SHP77 (cell line): ENCODE measurements at places on chromosomes 13 and 19.

DNA sequence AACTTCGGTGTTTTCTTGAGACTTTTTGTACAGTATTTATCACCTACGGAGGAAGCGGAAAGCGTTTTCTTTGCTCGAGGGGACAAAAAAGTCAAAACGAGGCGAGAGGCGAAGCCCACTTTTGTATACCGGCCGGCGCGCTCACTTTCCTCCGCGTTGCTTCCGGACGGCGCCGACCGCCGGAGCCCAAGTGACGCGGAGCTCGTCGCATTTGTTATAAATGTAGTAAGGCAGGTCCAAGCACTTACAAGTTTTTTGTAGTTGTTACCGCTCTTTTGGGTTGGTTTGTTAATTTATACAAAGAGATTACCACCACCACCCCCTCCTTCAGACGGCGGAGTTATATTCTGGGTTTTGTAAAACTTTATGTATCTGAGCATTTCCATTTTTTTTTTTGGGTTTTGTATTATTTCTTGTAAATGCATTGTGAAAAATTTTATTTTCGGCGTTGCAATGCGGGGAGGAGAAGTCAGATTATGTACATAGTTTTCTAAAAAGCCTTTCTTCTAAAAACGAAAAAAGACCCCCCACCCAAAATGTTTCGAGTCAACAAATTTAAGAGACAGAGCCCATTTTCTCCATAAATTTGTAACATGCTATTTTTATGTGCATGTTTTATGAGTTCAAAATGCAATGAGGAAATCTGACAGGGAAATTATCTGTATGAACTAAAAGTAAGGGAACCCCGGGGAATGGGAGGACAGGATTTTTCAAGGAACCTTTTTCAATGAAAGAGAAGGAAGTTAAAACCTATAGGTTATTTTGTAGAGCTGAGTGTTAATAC lies 2.3 kb downstream of the SOX1 start:
- DNase-seq: no peak

DNA sequence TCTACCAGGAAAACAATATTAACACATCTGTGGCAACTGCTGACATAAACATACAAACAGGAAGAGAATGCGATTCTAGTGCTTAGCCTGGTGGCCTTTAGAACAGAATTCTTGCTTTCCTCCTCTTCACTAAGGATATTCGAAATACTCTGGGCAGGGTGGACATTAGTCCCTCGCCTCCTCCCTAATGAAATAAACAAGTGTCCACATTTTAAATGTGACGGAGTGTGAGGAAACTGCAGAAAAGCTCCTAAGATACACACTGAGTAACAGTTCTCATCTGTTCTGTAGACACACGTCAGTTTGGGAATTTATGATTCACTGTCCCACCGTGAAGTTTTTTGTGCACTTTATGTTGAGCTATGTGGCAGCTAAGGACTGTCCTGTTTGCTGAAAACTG lies 639 bp downstream of the STARD13 start:
- DNase-seq: no peak

DNA sequence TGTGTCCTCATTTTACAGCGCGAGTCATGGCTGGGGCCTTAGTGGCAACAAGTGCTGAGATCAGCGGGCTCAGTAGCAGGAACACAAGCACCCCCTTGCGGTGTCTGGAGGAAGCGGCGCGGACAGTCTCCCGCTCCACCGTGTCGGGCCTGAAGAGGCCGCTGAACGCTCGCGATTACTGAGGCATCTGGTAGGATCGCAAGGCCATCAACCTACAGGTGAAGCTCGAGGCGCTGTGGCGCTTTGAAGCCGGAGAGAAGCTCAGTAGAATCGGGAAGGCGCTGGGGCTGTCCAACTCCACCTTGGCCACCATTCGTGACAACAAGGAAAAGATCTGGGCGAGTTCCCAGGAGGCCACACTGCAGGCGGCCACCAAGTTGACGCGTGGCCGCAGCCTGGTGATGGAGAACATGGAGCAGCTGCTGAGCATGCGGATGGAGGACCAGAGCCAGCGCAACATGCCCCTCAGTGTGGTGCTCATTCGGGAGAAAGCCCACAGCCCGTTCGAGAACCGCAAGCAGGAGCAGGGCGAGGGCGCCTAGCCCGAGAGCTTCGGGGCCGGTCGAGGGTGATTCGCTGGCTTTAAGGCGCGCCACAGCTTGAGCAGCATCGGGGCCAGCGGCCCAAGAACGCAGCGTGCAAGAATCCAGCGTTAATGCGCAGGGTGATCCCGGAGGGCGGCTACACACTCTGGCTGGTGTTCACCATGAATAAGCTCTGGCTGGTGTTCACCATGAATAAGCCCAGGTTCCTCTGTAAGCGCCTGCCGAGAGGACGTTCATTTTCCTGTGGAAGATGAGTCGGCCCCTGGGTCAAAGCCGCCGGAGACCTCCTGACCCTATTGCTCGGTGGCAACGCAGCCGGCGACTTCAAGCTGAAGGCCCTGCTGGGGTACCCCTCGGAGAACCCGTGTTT lies 8.3 kb upstream of the MZF1 start:
- DNase-seq: no peak

DNA sequence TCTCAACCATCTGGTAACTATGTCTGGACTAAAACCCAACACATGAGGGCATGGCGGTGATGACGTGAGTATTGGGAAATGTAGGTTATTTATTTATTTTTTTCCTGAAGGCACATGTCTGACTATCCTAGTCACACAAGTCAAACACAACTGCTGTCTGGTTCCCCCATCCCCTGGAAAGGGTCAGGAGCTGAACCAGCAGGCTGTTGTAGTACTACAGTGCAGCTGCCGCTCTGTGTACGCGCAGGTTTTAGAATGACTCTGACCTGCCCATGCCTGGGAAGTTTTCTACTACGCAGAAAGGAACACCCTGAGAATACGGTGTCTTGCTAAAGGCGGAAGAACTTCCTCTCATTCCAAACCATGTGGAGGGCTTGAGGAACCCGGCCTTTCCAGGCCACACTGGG lies 1.2 kb downstream of the SLC7A1 start:
- DNase-seq: peak; percentile 43

DNA sequence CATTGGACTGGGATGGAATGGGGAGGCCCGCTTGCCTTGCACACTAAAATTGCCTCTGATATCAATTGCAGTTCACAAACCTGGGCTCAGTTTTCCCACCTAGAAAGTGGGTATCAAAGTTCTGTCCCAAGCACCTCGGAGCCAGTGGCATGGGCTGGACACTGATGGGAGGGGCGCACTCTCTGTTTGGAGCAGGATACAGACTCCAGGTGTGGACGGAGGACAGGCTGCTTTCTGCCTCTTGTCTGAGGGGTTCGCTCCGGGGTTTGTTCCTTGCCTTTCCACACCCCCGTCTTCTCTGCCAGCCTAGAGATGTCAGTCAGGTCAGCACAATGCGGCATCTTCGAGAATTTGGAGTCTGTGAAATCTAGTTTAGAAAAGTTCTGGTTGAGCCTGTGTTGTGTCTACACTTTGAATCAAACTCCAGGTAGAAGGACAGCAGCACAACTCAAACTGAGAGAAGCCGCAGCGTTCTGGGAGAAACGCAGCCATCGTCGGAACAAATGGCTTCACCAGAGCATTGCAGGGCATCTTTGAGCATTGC lies 141.9 kb downstream of the TEX29 start:
- DNase-seq: no peak

DNA sequence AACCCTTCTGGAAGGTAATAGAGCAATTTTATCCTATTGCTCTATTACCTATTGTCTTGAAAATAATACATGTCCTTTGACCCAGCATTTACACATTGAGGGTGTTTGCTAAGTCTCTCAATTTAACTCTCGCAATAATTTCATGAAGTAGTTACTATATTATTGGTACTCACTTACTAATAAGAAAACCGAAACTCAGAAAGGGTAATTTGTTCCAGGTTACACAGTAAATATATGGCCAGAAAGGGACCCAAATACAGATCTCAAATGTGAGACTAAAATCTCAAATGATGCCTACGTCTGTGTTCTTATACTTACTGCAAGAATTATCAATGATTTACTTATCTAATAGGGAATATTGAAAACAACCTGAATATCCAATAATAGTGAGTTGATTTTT lies 29.7 kb upstream of the FAM216B start:
- DNase-seq: no peak

DNA sequence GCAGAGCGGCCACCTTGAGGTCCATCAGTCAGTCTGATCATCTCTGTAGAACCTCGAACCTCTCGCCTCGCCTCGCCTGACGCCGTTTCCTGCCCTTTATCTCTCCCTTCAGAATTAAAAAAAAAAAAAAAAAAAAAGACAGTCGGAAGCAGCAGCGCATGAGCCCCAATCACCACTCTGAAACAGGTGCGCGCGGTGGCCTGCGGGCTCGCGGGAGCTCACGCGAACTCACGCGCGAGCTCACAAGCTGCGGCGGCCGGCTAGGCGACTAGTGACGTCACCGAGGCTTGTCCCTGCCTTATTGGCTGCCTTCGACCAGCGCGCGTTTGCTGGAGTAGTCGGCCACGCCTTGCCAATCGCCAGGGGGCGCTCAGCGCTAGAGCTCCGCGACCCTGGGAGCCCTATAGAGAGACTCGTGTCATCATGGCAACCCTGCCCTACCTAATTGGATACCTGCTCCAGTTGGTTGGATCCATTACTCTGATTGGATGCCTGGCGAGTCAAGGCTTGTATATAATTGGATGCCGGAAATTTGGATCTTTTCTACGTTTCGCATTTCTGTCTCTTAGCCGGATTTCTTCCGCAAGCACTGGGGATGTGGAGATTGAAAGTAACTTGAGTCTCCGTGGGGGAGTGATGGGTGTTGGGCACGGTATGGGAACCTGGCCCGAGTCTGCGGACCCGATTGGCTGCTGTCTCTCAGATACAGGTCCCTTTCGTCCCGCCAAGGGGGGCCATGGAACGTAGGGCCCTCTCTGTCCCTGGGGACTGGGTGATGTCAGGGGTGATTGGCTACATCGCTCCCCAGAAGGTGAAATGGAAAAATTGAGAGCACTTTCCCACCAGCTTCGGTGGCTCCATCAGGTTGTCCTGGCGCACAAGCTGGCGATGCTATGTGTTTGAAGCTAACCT lies 31.6 kb downstream of the SYT3 start:
- no peak for DNase-seq

- no peak for DNase-seq
Measured at GRCh38 chr19:47070756-47071155, 22.3 kb upstream of the TMEM160 start.

DNA sequence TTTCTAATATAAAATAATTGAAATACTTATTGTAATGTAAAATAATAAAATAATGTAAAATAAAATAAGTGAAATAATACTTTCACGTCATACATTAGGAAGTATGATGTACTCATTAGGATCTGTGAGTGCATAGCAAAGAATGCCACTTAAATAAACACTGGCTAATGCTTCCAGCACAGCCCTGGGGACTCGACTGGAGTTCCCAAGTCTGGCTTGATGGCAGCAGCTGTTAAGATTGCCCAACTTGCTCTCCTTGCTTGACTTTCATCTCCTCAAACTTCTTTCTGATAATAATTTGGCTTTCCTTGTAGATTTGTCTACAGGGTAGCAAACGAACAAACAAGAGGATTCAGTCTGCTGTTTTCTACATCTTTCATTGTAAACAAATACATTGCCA lies 191.9 kb downstream of the COG6 start:
- DNase-seq: no peak

GRCh38 chr19:46131485-46132143 lies 7.1 kb upstream of the IGFL3 start:
- DNase-seq: no peak

DNA sequence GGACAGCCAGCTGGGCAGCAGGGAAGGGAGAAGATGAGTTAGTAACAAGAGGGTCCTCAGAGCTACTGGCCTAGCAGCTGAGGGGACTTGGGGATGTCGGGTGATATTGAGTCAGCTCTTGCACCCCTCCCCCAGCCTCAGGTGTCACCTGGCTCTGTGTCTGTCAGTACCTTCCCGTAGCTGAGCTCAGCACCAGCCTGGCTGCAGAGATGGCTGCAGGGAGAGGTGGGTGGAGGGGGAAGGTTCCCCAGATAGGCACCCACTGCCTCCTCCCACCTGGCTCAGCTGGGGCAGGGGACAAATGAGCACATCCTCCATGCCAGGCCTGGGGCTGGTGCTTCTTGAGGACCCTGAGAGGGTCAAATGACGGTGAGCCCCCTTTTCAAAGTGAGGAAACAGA lies 6.8 kb upstream of the KPTN start:
- DNase-seq: no peak

DNA sequence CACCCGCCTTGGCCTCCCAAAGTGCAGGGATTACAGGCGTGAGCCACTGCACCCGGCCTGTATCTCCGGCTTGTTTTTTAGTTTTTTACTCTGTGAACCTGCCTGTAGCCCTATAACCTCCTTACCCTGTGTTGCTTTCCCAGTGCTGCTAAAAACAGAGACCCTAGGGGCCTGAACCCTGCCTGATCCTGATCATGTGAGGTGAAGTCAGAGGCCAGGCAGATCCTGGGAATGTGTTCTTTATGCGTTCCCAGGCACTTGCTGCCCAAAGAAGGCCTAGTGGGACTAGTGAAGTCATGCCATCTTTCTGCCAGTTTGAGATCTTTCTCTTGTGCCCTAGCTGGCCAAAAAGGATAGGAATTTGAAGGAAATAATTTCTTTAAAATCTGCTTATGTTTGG lies 4.6 kb downstream of the UBA2 start:
- DNase-seq: no peak

DNA sequence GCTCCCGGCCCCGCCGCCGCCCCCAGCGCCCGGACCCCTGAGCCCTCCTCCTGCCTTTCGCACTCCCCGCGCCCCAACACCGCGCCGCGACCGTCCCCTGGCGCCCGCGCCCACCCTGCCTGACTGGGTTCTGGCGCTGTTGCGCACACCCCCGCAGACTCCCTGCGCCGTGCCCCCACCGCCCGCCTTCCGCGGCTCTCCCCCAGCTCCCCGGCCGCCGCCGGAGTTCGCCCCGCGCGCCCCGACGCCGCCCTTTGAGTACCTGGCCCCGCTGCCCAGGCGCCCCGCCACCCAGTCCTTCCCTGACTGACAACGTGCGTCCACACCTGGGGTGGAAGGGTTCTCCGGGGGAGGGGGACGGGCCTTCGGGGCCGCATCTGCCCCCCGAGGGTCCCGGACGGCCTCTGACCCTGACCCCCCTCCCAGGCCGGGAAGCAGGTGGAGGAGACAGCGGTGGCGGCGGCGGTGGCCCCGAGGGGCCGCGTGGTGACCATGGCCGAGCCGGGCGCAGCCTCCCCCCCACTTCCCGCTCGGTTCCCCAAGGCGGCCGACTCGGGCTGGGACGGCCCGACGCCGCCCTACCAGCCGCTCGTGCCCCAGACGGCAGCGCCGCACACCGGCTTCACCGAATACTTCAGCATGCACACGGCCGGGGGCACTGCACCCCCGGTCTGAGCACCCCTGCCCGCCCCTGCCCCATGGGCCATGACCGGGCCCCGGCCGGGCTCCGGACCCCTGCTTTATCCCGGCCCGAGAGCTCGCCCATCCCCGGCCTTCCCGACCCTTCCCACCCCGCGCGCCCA lies 1.4 kb upstream of the MEGF8 start:
- no peak for DNase-seq

- no peak for DNase-seq
Measured at GRCh38 chr13:35884211-35884760, 246.9 kb downstream of the DCLK1 start.

- peak; percentile 57 for DNase-seq
Measured at GRCh38 chr13:76980075-76980718, 11.7 kb upstream of the CLN5 start.
